Head of caudate nucleus (tissue), 42 donors: ENCODE measurements at places on chromosomes 1 and 21.

- no peak for DNase-seq
Measured at GRCh38 chr1:175404177-175404576, 211.6 kb upstream of the KIAA0040 start.

DNA sequence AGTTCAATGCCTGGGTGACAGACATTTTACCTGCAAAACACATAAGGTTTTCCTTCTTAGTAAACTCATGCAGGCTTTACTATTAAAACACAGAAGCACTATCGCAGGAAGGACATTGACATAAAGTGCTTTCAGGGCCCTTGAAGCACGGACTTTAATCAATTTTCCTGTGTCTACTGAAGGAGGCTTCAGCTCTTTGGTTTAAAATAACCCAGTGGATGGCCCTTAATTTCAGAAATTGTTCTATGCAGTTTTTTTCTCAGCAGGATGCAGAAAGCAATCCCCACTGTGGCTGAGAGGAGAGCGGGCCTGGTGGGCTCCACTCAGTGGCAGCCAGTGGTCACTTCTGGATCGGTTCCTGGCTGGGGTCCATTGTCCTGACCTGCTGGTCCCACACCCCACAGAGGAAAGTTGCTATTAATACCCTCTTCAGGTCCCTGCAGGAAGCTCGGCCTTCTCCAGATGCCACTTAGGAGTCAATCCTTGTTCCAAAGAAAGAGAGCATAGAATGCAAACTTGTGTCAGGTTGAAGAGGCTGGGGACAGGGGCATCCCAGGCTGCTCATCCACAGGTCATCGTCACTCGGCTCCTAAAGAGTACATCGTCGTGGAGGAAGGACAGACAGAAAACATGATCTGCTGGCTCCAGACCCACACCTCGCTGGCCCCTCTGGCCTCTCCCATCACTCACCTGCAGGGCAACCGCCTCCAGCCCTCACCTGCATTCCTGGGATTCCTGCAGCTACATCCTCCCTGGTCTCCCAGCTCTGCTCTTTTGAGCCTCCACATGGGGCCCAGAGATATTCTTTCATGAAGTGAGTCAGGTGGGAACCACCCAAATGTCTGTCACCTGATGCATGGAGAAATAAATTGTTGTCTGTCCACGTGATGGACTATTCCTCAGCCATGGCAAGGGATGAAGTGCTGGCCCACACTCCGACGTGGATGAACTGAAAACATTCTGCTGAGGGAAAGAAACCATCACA lies 153.1 kb downstream of the PSMG1 start:
- no peak for DNase-seq

- DNase-seq, result no peak
Measured at GRCh38 chr1:86953167-86953566, 38.7 kb downstream of the HS2ST1 start.

DNA sequence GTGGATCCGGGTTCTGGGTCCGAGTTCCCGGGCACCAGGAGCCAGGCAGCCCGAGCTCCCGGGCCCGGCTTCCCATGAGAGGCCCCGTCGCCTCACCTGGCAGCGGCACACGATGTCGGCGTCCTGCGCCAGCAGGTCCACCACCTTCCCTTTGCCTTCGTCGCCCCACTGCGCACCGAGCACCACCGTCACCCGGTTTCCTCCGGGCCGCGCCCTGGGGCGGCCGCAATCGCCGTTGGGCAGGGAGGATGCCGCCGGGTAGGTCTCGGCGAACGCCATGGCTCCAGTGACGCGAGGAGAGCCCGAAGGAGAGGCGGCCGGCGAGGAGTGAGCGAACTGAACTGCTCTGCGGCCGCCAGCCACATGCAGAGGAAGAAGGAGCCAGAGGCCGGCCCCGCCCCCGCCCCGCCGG lies at the start of gene ADSS2:
ADSS2 (minus strand) TSS at position 371 of the 412 bp plus-strand sequence; CDS start at position 279, 92 bp downstream.
- no peak for DNase-seq

- DNase-seq, result no peak
Measured at GRCh38 chr1:67313934-67314671, 6.4 kb downstream of the IL12RB2 start.

DNA sequence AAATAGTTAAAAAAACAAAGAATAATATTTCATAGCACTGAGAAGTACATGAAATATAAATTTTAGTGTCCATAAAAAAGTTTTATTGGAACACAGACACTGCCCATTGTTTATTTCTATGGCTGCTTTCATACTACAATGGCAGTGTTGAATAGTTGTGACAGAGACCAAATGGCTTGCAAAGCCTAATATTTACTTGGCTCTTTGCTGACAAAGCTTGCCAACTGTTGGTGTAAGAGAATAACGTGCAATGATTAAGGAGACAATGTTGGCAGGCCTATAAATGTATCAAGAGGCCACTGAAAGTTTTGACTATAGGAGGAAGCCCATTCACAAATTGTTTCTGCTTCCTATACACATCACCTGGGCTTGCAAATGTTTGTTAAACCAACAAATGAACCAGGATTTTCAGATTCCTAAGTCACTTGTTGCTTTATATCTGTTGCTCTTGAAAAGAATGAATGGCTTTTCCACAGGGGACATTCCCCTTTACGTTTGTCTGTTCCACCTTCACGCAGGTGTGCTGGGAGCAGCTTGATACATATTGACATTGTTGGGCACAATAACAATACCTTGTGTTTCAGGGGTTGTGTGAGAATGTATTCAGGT lies 5.5 kb upstream of the ST6GALNAC3 start:
- DNase-seq, result no peak

DNA sequence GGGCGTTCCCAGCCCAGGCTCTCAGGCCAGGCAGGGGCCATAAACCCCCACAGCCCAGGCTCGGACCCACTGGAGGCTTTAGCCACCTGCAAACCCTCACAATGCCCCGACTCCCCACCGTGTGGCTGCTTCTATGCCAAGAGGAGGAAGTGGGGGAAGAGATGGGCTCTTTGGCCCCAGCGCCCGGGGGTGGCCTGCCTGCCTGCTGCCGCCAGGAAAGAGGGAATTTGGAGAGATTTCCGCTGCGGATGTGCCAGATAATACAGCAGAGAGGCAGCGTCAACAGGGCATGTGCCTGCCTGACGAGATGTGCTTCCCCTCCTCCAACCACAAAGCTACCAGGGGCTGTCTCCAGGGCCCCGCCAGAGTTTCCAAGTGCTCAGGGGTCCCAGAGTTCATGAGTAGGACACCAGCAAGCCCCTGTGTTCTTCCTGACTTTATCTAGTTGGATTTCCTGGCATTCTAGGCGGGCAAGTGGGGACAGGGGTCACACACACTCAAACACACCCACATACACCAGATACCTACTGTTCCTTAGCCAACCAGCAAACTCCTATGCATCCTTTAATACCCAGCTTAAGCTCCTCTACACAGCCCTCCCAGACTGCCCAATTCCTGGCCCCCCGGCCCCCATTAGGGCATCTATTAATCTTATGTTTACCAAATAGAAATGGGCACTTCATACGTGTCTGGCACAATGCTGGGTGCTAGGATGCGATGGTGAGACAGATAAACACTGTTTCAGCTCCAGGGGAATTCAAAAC lies 14.1 kb downstream of the EPHA2 start:
- no peak for DNase-seq

- no peak for DNase-seq
Measured at GRCh38 chr21:34864370-34865149, 184.5 kb downstream of the RUNX1 start.

DNA sequence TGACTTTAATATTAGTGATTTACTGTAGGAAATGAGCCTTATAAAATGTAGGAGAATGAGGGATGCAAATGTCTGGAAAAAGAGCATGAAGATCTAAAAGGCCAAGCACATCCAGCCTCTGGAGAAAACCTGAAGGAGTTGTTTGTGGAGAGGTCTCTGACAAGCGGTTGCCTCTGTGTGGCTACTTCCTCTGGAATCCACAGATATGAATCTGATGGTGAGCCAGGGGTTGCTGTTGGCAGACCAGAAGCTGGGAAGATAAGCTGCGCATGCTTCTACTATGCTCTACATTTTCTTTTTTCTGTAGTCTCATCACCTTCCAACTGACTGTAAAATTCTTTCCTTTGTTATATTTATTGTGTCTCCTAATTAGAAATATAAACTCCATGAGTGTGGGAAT lies 248.6 kb downstream of the OLFM3 start:
- no peak for DNase-seq

GRCh38 chr1:203589171-203589570 lies 37.5 kb upstream of the ATP2B4 start:
- DNase-seq, result no peak

- no peak for DNase-seq
Measured at GRCh38 chr1:2867861-2868260, 66.4 kb upstream of the TTC34 start.

DNA sequence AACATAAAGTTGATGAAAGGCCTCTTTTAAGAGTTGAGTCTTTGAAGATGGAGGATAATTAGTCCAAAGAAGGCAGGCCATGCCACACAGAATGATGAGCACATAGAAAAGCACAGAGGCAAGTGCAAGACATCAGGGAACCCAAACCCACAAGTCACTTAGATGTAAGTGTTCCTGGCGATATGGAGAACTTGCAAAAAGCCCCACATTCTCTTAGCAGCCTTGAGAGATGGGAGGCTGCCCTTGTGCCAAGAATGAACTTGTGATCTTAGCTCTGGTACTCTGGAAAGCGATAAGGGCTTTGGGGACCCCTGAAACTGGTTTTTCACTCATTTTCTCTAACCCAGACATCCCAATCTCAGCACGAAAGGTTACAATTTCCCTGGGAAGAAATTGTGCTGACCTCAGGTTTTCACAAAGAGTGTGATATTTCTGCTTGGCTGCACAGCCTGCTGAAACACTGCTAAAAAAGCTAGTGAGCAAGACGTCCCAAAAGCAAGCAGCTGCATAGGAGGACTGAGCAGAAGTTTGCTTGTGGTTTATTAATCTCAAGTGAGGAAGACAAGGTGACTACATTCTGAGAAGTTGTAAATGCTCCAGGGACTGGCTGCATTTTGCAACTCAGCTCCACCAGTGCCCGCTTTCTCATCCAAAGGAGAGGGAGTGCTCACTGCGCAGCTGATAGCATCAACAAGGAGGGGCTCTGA lies 496.9 kb upstream of the CAMK1G start:
- DNase-seq, result no peak

DNA sequence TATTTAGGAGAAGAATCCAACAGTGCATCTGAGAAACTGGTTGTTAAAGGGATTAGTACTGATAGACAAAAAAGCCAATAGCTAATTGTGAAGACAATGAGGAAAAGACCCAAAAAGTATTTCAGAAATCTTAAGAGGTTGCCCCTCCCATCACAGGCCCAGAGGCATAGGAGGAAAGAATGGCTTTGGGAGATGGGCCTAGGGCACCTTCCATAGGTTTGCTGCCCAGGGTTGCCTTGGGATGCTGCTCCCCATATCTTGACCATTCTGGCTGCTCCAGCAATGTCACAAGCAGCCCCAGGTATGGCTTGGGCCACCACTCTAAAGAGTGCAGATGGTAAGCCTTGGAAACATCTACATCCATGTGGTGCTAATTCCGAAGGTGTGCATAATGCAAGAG lies 68.7 kb upstream of the CD5L start:
- no peak for DNase-seq

DNA sequence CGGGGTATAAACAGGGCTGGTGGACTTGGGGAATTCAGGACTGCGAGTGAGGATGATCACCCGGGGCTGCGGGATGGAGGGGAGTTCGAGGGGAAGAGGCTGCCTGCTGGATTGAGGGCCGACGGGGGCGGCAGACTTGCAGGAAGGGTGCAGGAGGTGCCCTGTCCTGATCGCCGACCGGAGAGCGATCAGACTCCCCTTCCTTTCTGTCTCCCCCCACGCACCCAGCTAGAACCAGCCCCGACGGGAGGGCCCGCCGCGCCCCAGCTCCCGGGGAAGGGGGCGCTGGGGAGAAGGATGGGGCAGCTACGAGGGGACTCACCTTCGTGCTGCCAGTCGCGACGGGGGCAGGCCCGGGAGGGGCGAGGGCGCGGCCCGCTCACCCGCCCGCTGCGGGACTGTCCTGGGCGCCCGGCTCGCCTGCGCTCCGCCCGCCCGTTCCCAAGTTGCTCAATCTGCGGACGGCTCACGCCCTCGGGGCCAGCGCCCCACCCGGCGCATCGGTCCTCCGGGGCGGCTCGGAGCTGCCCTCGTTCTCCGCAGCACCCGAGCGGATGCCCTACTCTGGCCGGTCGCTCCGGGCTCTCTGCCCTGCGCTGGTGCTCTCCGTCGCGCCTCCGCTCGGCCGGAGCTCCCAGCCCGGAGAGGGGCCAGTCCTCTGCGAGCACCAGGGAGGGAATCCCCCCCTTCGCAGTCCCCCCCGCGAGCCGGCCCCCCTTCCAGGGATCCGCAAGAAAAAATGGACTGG lies at the start of gene RSPO1:
RSPO1 (minus strand) TSS at position 649 of the 748 bp plus-strand sequence. CDS start 5,231 bp downstream, outside the sequence.
- no peak for DNase-seq

- DNase-seq, result no peak
Measured at GRCh38 chr1:17671741-17672140, 83.4 kb upstream of the ACTL8 start.

GRCh38 chr1:74895411-74895810 lies 162.5 kb downstream of the TYW3 start:
- no peak for DNase-seq

DNA sequence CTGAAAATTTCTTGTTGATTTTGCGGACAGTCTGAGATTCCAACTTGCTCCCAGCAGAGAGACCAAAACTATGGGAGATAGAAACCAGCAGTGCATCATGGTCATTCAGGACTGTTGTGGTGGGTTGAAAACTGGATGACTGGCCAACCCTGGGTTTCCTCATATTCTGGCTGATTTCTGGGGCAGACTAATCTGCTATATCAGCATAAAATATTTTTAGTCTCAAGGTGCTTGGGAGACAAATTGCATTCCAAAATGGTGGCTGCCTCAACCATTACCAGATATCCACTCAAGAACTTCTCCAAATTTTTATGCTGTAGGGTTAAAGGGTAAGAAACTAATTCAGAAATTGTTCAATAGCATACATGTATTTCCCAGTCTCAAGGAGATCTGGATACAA lies 434.0 kb downstream of the BRINP3 start:
- DNase-seq, result no peak

- DNase-seq, result no peak
Measured at GRCh38 chr1:214801191-214801590, 198.2 kb downstream of the CENPF start.
